ENCODE measurements at places on chromosomes 4 and X.

DNA sequence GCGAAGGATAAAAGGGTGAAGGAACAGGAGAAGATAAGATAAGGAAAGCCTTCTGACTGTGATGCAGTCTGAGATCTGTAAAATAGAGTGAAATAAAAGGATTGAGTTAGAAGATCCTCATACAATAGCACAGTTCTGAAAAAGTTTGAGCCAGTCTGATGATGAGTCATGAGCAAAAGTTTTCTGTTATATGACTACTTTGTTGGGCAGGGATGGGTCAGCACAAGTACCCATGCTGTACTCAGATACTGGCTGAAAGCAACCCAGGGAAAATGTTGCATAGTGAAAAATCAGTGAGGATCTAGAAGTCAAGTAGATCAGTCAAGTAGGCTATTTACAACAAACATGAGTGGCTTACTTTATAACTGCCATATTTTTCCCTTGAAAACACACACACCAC, 253.5 kb downstream of the PCDH10 start:
- DNase-seq = no peak

GRCh38 chr4:169120624-169121023, 110.6 kb upstream of the CBR4 start:
- no peak for DNase-seq

GRCh38 chr4:81348778-81349094, 123.0 kb downstream of the RASGEF1B start:
- no peak for DNase-seq

GRCh38 chr4:165308606-165309005, 18.9 kb upstream of the MSMO1 start:
- DNase-seq = no peak

DNA sequence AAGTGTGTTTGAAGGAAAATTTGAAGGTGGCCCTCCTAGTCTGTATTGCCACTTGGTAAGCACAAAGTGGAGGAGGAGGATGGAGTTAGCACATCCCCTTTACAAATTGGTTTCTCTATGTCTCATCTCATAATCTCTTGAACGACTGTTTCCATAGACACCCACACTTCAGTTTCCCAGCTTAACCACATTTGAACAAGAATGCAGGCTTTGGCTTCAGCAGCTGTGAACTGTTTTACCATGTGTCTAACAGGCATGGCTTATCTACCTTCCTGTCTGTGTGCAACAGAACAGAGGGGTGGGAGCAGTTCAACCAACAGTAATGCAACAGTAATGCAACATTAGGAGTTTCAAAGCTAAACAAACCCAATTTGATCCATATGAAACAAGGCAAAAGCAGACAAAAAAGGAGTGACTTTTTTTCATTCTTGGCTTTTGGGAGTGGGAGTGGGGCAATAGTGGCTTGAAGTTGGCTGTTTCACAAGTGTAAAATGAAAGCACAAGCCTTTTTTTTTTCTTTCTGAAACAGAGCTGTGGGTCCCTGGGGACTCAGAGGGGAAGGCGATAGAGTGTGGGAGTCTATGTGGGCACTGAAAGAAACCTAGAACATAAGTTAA, 108.0 kb downstream of the ITM2A start:
- DNase-seq = no peak

DNA sequence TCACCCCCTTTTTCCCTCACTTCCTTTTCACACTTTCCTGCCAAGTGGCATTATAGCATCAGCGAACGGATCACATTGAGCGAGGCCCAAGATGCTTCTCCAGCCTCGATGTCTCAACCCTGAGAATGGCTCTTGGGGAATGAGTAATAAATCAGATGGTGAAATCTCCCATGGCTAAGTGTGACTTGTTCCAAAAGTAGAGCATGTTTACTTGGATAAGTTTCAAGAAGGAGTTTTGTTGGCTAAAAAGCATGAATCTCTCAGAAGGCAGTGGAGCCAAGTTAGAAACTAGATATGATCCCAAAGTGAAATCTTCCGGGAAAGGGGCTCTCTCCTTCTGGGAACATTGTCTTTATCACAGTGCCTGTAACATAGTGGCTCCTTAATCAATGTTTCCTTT, 316.3 kb downstream of the CAMK2D start:
- no peak for DNase-seq

DNA sequence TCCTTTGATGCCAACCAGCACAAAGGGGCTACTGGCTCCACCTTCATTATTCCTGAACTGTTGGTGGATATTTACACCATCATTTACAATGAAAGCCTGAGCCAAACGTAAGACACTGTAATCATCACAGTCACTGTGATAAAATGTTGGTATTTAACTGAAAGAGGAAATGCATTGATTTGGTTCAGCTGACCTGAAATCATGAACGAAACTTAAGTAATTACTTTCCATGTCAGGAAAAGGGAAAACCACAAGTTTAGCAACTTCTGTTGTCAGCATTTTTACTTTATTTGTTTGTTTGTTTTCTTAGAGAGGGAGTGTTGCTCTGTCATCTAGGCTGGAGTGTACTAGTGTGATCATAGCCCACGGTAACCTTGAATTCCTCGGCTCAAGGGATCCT, 247.8 kb upstream of the FAM47A start:
- no peak for DNase-seq

DNA sequence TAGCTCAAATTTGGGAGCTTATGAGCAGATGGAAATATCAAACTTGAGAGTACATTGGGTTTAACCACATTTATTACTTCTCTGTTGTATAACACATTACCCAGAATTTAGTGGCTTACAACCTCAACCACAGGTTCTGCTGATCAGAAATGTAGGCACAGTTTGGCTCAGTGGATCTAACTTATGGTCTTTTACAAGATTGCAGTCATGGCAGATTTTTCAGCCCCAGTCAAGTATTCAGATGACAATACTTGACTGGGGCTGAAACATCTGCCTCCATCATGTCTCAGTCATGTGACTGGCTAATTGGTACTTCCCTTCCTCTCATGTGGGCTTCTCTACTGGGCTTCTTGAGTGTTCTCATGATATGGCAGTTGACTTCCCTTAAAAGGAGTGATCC, 44.0 kb upstream of the ADAD1 start:
- no peak for DNase-seq

- peak; percentile 8 for DNase-seq
These were observed 24.6 kb upstream of the GPR50 start for GRCh38 chrX:151151665-151152267.

GRCh38 chr4:177033632-177034031, 240.9 kb upstream of the VEGFC start:
- no peak for DNase-seq

DNA sequence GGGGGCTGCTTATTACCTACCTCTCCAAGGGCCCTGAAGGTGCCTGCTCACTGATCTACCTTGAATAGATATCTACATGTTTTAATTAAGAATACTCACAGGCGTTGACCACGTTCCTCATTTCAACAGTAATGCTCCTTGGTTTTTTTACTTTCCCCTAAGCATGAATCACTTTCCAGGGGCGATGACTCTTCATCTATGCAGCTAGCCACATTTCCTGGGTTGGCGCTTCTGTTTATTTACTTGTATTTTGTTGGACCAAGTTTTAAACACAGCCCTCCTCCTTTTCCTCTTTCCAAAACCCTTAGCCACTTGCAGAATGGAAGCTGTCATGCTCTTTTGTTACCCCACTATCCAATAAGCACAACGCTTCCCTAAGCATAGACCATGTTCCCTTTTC, 50.8 kb downstream of the CBLL2 start:
- no peak for DNase-seq
